ENCODE measurements at places on chromosomes 1 and 21.

GRCh38 chr1:44603718-44604117 lies 70.6 kb downstream of the TMEM53 start:
- no peak for DNase-seq

- peak; percentile 70 for DNase-seq
These were observed 57.9 kb downstream of the FHAD1 start for GRCh38 chr1:15304708-15305467.

GRCh38 chr1:15849775-15850324 lies 2.3 kb downstream of the SPEN start:
- DNase-seq = peak; percentile 10

- no peak for DNase-seq
These were observed 582.6 kb upstream of the TMPRSS15 start for GRCh38 chr21:18986197-18986596.

DNA sequence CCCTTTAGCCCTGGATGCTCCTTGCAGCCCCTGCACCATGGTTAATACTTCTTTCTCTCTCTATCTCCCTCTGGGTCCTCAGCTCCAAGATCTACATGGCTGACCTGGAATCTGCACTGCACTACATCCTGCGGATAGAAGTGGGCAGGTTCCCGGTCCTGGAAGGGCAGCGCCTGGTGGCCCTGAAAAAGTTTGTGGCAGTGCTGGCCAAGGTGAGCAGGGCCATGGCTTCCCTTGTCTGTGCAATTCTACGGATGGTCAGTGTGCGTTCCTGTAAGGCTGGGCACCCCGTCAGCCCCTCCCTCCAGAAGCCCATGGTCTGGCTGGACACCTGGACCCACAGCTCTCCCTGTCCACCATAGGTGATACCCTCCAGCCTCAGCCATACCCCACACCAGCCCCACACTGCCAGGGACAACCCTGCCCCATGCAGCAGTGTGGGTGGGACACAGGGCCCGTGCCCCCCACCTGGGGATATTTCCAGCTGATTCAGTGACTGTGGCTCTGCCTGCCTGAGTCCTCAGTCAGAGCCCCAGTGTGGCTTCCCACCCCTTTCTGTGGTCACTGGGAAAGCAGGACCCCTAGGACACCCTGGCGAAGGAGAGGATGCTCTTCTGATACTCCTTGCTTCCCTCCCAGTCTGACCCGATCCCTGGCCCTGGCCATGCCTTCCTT lies 31.4 kb downstream of the QSOX1 start:
- DNase-seq = no peak

GRCh38 chr1:161733526-161733925 lies 12.2 kb downstream of the FCRLB start:
- no peak for DNase-seq

GRCh38 chr1:165738794-165739193 lies 29.9 kb downstream of the TMCO1 start:
- no peak for DNase-seq

- no peak for DNase-seq
These were observed 120.2 kb downstream of the ELAVL4 start for GRCh38 chr1:50228871-50229384.

DNA sequence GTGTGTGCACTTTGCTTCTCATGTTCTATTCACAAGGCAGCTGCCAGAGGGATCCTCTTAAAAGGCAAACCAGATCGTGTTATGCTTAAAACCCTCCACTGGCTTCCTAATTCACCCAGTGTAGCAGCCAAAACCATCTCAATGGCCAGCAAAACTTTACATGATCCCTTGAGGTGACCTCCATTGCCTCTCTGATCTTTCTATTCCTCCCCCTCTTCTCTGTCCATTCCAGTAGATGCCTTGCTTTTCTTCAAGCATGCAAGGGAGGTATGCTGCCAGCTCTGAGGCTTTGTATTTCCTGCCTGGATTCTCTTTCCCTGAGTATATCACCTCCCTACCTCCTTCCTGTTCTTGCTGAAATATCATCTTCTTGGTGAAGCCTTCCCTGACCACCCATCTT lies 93.2 kb upstream of the KCNK2 start:
- no peak for DNase-seq

GRCh38 chr1:9848022-9848421 lies 24.3 kb upstream of the CLSTN1 start:
- DNase-seq = no peak

GRCh38 chr1:152667648-152668047 lies 4.5 kb downstream of the LCE2D start:
- DNase-seq = no peak

Measured in activated T-cell treated with anti-CD3 and anti-CD28 coated beads, Interleukin-2, amount 50 U/mL, for 4 hours (primary cell).